Kidney (tissue), 22 donors: ENCODE measurements at places on chromosomes 12 and 14. TPM values are rescaled to one million over a fixed set of nuclear protein-coding genes. Genes with fewer than 3 reads are reported as not detected.

DNA sequence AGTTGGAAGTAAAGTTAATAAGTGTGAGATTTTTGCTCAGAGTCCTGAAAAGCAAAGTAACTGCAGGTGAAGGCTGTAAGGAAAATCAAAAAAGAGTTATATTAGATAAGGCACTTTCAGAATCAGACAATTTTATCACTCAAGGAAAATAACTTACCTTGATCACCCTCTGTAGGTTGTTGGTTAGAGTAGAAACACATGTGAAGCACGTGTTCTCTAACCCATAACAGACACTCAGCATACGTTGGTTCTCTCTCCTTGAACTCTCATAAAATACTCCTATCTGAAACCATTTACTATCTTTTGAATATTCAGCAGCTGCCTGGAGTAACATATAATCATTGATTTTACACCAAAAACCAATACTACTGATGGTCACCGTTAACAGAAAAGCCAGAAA lies 335.5 kb downstream of the KCNH5 start:
- no peak for DNase-seq

GRCh38 chr12:88578276-88579160 lies 1.8 kb downstream of the KITLG start:
- DNase-seq: no peak

GRCh38 chr12:18620986-18621385 lies 116.8 kb downstream of the PLCZ1 start:
- no peak for DNase-seq

Gene CYP46A1
- polyA plus RNA-seq: 2.5 TPM

Gene NEUROD4
- not detected for polyA plus RNA-seq

Gene ITPR2
- polyA plus RNA-seq: 5.7 TPM

Gene L3HYPDH
- polyA plus RNA-seq: 25.6 TPM

Gene KLRC2
- not detected for polyA plus RNA-seq

GRCh38 chr12:121799156-121799841 lies 4.5 kb upstream of the SETD1B start:
- peak; percentile 86 for DNase-seq

Gene PARPBP
- polyA plus RNA-seq: 1.1 TPM

Gene ZDHHC22
- not detected for polyA plus RNA-seq

- no peak for DNase-seq
Measured at GRCh38 chr14:20400965-20401593, 12.2 kb downstream of the TEP1 start.

Gene CCDC198
- polyA plus RNA-seq: 114 TPM

DNA sequence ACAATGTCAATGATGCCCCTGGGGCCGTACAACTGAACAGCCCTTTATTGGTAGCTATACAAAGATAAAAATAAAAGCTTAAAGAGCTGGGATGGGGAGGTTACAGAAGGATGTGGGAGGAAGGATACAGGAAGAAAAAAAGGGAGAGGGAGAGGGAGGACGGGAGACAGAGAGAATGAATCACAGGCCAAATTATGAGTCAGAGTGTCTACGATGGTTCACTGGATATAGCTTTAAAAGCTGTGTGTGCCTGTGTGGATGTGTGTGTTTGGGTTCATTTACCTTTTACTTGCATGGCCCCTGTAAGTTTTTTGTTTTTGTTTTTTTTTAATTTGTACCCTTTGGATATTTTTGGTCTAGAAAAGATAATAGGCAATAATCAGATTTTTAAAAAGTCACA lies 111.9 kb downstream of the CCDC60 start:
- DNase-seq: no peak

DNA sequence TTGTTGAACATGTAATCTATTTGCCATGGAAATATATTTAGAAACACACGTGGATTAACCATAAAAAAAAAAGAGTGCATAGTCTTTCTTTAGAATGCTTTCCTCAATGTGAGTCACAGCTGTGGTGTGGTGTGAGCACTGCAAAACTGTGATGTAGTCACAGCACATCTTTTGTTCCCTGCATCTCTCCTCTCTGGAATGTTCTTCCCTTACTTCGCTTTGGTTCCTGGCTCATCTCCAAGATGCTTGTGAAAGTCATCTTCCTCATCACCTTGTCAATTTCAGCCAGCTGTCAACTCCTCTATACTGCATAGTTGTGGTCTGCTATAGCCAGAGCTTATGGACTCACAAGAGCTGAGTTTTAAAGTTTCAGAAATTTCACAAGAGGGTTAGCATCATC lies 60.2 kb downstream of the STAB2 start:
- DNase-seq: no peak

Gene RNASE9
- polyA plus RNA-seq: not detected

Gene TAC3
- polyA plus RNA-seq: not detected

Gene CIROP
- not detected for polyA plus RNA-seq

- no peak for DNase-seq
Measured at GRCh38 chr12:65557438-65558181, 266.7 kb upstream of the HMGA2 start.

DNA sequence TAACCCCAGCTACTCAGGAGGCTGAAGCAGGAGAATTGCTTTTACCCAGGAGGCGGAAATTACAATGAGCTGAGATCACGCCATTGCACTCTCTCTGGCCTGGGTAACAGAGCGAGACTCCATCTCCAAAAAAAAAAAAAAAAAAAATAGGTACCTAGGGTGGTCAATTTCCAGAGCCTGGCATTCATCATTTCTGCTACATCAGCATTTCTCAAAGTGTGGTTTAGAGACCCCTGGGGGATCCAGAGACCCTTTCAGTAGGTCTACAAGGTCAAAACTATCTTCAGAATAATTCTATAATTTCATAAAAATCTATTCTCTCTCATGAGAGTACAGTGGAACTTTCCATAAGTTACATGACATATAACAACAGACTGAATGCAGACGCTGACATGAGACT lies 19.9 kb downstream of the CERS5 start:
- no peak for DNase-seq

DNA sequence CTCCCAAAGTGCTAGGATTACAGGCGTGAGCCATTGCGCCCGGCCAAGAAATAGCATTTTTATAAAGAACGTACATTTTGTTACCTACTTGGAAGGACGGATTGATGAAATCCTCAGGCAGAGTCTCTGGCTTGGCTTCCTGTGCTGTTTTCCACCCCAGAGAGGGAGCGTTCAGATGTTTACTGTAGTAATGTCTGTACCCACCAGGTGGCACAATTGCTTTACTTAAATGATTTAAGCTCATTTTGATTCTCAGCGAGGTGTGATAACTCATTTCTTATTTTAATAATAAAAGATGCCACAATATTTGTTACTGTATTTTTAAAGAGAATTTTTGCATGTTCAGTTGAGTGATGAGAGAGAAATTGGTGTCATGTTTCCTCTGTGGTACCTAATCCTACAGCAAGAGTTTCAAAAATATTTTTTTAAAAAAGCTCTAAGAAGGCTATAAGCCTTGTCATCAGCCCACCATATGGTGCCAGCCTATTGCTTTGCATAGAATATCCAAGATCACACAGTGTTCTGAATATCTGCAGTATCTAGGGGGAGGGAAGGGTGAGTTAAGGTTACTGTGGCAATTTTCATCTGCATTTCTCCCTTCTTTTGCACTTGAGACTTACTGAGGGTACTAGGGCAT lies 82.6 kb upstream of the TRAF3 start:
- DNase-seq: peak; percentile 87
